ENCODE measurements at places on chromosomes 3 and 15.

DNA sequence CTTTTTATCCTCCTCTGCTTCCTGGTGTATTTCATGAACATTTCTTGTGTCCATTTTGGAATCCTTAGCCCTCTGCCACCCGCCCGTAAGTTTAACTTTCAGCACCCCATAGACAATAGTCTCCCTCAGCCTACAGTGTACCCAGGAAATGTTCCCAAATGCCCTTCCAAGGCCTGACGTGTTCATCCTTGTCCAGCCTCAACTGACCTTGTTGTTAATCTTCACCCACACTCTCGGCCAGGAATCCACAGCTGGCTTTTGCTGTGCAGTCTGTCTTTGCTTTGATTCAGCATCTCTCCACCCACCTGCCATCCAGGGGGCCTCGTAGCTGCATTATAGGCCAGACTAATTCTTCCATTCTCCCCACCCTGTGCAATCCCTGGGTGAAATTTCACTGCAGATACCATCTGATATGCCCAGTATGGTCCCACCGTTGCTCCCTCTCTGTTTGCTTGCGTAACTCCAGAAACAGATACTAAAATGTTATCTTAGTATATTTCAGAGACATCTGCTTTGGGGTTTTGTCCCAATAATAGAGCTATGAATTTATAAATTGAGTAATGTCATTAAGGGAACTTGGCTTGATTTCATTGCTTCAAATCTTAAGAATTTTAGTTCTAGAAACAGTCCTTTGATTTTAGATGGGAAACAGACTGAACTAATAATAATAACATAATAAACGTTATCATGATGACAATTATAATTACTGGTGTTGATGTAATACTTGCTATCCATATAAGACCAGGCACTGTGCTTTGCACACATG is 16.6 kb downstream of the GUCA1C start:
- no peak for DNase-seq

GRCh38 chr3:100042166-100042981 is 71.9 kb downstream of the FILIP1L start:
- no peak for DNase-seq

- no peak for DNase-seq
Measured at GRCh38 chr3:107817076-107817475, 273.8 kb downstream of the CD47 start.

DNA sequence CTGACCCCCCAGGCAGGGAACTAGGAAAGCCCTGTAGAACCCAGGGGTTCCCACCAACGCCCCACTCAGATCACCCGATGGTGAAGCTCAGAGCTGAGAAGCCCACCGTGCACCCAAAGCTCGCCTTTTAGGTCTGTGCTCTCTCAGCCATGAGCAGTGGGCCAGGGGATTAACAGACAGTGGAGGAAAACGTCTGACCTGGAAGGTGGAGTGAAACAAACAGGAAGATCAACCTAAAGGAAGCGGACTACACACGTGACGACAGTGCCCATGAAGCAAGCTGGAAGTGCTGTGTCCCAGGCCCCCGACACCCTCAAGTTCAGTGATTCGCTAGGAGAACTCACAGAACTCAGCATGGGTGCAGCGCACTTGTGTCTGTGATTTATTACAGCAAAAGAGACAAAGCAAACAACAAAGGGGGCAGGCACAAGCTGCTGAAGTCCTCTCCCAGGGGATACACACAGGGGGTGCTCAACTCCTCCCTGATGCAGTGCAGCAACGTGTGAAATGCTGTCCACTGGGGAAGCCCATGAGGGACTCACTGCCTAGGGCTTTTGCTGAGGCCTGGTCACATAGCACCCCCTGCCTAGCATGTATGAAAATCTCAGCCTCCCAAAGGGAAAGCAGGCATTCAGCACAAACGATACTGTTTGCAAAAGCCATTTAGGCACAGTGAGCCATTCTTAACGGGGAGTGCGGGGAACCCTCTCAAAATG is 43.5 kb downstream of the CFAP92 start:
- no peak for DNase-seq

GRCh38 chr3:137471558-137472204 is 292.4 kb upstream of the SOX14 start:
- DNase-seq = no peak

DNA sequence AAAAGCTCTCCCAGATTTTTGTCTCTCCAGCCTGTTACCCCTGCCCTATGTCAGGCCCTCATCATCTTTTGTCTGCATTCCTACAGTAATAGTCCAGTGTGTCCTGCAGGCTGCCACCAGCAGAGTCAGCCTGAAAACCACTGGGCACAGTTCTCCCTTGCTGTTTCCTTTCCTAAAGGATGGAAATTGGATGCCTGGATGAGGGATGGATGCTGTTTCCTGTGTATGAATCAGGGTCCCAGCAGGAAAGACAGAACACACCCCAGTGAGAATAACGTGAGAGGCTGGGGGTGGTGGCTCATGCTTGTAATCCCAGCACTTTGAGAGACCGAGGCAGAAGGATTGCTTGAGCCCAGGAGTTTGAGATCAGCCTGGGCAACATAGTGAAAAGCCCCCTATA is 3.3 kb upstream of the SNX33 start:
- DNase-seq = no peak

- DNase-seq = no peak
Measured at GRCh38 chr3:64921281-64922065, 233.7 kb upstream of the ADAMTS9 start.

DNA sequence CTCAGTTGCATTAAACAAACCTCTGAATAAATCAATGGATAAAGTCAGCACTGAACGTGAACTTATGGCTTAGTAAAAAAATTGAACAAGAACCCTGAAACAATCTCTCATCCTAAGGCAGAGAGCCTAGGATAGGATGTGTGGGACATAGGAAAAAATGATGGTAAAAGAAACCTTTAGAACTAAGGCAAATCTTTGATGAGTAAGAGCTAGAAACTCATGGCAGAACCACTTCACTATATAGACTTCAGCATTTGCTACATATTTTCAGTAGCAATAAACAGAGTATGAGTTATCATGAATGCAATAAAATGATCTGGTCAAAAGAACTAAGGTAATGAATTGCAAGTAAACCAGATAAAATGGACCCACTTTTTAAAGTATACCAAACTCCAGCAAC is 725.8 kb upstream of the DPPA4 start:
- DNase-seq = no peak

GRCh38 chr3:149542375-149543312 is 68.1 kb downstream of the TM4SF4 start:
- no peak for DNase-seq

- DNase-seq = no peak
Measured at GRCh38 chr3:83968356-83968755, 990.4 kb upstream of the CADM2 start.

- no peak for DNase-seq
Measured at GRCh38 chr15:78284758-78285157, 14.7 kb downstream of the SKIC8 start.

DNA sequence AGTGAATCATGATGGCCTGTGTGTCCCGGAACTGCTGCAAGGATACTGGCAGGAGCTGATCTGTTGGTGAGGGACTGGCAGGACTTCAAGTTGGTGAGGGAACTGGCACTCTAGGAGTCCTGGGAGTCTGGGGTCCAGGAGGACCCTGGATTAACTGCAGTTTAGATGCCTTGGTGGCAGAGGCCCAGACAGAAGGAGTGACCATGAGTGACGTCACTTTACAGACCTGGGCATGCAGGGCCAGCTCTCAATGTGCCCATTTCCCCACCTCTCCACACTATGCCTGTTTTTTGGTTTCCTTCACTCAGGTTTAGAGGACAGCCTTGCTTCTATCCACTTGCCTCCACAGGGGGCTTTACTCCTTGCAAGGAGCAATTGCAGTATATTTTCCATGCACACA is 154.1 kb downstream of the EPHB1 start:
- DNase-seq = no peak

DNA sequence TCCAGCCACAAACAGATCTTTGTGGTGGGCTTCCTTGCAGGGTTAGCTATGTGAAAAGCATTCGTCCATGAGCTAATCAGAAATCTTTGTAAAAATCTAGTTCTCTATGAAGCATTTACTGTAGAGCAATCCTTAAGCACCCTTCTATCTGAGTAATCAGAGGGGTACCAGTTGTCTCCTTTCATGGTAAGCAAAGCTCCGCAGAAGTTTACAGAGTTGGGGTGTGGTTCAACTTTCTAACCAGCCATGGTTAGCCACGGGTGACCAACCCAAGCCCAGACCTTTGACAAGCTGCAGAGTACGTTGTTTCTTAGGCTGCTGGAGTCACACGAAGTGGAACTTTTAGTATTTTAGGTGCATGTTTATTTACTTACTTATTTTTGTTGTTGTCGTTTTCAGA is 77.4 kb downstream of the FLNB start:
- DNase-seq = no peak

DNA sequence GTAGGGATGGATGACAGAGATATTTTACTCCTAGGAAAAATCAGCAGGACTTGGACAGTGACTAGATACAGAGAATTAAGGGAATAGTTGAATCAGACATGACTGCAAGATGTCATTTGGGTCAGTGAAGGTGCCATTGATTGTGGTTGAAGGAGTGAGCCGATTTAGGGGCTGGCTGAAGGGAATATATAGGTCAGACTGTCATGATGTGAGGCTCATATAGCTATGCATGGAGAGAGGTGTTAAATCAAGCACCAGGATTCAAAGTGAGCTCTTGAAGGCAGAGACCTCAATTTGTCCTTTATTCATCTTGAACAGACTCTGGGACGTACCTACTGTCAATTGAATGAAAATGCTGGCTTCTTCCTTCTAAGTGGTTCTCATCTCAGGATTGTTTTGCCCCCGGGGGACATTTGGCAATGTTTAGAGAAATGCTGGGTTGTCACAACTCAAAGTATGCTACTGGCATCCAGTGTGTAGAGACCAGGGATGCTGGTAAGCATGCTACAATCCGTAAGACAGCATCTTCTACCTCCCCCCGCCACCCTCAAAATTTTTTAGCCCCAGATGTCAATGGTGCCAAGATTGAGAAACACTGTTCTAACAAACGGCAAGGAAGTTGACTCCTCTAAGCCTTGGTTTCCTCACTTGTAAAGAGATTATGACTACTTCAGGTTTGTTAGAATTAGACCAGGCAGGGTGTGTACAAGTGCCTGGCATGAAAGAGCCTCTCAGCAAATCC is 7.8 kb downstream of the ATP2C1 start:
- no peak for DNase-seq

- DNase-seq = no peak
Measured at GRCh38 chr15:49320351-49320750, 102.7 kb upstream of the FGF7 start.

- DNase-seq = no peak
Measured at GRCh38 chr3:48966367-48966766, 23.7 kb upstream of the P4HTM start.

GRCh38 chr15:68698708-68699107 is 119.9 kb downstream of the CORO2B start:
- no peak for DNase-seq

DNA sequence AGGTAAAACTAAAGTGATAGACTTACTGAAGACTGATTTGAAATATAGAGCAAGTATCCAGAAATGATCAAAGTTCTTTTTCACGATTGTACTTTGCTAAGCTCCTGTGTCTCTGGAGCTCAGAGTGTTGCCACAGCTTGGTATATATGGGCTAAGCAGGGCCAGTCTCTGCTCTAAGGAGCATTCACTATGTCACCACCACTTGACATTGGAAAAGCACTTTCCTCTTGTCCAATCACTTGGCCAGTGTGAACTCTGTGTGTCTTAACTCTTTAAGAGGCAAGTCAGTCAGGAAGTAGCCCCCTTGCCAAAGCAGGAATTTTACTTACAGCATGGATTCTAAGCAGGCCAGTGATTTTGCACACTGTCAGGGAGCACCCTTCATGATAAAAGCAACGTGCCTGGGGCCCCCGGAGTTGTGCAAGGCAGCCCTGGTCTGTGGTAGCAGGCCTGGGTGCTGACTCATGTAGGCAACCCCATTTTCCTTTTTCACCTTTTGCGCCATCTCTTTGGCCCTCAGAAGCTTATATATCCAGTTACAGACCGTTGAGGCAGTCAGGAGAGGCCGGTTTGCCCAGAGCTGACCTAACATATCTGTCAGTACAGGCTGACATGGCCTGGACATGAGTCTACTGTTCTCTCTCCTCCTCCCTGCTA is 73.0 kb downstream of the HCN4 start:
- DNase-seq = no peak

- no peak for DNase-seq
Measured at GRCh38 chr15:92288755-92289154, 104.9 kb upstream of the ST8SIA2 start.

- DNase-seq = no peak
Measured at GRCh38 chr15:96585484-96586386, 255.2 kb downstream of the NR2F2 start.

DNA sequence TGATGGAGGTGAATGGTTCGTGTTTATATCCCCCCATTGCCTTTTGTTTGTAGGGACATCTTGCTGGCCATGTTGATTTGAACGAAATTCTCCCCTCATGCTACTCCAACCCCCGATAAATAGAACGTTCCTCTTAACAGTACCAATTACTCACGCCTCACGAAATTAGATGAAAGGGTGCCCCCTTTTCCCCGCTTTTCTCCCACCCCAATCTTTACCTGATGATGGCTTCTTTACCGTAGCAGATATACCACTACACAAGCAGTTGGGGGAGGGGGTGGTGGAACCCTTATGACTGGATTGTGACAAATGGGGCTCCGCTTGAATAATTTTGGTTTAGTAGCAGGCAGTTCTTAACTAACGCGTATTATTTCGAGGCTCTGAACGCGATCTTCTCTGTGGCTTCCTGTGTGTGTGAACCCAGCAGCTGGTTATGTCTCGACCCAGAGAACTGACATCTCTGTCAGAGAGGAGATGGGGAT is 1.1 kb downstream of the PIAS1 start:
- peak; percentile 55 for DNase-seq

- no peak for DNase-seq
Measured at GRCh38 chr3:2599471-2599870, 500.8 kb downstream of the CNTN4 start.

- no peak for DNase-seq
Measured at GRCh38 chr15:61327019-61327631, 98.0 kb upstream of the RORA start.

- DNase-seq = no peak
Measured at GRCh38 chr15:42279234-42279723, 6.0 kb upstream of the TMEM87A start.

- DNase-seq = no peak
Measured at GRCh38 chr3:177935047-177935446, 601.2 kb upstream of the KCNMB2 start.

Measured in stimulated activated CD8-positive, alpha-beta memory T cell treated with anti-CD3 and anti-CD28 coated beads, Interleukin-7, amount 100 ng/mL, for 24 hours (primary cell).